Jurkat, Clone E6-1 (cell line): ENCODE measurements at places on chromosomes 3 and 15.
A peak's percentile ranks its signal among the peaks of the same experiment; 100 is the strongest.

DNA sequence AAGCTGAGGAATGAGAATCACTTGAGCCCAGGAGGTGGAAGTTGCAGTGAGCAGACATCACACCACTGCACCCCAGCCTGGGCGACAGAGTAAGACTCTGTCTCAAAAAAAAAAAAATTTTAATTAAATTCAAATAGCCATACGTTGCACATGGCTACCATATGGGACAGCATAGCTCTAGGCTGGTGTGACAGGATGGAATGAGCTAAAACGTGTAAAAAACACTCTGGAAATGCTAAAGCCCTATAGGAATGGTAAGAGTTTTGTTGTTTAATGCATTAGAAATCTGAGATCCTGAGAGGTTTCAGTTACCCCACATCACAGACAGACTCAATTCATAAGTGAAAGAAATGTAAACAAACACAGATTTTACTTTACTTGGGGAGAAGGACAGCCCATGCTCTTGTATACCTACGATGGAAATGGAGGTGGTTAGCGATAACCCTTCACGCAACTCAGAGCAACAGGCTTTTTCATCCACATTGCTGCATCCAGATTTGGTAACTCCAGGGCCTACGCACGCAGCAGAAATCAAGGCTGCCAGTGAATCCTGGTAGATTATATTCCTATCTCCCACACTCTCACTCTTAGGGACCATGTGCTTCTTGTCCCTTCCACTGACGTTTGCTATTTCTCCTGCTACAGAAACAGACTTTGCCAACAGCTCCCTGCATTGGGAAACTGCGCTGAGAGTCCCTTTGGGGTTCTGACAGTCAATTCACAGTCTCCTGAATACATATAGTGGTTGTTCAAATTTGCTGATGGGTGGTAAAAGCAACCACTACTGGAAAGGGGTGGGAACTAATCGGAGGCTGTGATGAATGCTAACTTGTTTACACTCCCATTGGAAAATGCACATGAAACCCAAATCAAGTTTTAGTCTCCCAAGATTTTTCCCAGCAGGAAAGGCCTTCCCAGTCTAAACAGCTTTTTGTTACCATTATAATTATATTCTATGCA, 3.1 kb downstream of the SH3BP5 start:
- no peak for DNase-seq

DNA sequence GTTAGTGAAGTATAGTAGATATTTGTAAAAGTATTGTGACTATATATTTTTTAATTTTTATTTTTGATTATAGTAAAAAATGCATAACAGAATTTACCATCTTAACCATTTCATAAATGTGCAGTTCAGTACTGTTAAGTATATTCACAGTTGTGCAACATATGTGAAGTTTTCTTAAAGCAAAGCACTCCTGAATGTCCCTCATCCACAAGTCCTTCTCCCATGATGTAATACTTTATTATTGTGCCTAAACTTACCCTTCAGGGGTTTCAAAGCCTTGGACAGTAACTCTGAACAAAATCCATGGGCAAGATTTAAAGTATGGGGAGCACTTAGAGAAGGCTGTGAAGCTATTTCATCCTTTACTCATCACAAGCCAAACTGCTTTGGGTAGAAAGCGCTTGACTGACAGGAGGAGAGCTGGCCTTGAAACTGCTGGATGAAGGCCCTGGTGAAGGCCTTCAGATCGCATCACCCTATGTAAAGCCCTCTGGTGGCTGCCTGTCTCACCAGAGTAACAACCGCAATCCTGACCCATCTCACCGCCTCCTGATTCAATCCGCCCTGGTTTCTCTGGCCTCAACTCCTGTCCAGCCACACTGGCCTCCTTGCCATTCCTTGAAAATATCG, 28.0 kb downstream of the LSM3 start:
- DNase-seq = no peak

DNA sequence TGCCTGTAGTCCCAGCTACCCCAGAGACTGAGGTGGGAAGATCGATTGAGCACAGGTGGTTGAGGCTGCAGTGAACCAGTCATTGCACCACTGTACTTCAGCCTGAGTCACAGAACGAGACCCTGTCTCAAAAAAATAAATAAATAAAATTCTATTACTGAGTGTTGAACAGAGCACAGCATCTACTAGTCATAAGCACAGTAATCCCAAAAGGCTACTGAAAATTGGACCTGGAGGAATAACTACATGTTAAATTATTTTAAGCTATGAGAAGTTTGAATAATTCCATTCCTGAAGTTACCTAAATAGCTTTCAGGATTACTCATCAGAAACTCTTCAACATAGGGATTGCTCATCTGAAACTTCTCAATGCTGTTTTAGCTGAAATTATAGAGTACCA, 43.4 kb downstream of the ARMC8 start:
- no peak for DNase-seq

DNA sequence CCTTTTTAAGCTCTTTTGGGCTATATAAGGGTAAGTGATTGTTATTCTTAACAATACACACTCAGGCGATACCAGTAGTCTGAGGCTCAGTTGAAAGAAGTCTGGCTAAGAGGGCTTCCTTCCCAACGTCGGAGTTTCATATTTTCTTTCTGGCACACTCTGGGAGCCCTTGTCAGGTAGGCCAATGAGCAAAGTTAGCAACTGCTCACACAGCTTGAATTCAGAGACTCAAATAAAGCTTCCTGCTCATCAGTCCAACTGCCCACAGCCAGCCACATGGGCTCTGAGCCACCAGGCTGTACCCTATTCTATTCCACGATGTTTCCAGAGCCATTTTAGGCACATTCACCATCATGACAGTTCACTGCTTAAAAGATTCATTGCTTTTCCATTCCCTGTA, 155.1 kb upstream of the TBL1XR1 start:
- DNase-seq = no peak

DNA sequence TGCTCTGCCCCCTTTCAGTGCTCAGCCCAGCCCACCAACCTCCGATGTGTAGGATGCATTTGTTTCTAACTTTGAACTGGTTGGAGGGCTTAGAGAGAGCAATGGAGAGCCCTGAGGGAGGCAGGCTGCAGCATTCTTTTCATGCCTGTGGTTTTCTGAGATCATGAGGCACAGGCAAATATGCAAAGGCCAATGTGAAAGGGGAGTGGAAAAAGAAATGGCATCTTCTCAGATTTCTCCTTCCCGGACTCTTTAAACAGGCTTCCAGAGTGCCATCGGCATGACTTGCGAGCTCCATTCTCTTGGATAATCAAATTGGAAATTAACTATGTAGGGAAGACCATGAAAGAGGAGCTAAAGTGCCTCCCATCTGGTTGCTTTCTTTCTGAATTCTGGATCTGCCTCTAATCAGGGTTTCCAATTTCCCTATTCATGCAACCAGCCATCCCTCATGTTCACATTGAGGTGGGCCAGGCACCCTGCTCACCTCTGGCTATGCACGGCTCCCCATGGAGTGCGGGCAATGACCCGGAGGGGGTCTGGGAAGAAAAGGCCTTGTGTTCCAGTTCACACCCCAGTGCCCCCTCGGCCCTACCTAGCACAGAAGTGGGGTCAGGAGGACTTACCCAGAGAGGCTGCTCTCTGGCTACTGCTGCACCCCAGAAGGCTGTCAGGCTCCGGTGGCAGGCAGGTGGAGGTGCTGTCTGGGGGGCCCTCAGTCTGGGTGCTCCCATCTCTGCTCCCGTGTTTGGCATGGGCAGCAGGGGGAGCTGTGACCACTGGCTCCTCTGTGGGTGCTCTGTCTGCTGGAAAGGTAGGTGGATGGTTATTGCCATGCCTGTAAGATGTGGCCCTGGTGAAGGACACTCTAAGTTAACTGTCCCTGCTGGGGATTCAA, 16.1 kb downstream of the AMOTL2 start:
- DNase-seq = peak; percentile 20

DNA sequence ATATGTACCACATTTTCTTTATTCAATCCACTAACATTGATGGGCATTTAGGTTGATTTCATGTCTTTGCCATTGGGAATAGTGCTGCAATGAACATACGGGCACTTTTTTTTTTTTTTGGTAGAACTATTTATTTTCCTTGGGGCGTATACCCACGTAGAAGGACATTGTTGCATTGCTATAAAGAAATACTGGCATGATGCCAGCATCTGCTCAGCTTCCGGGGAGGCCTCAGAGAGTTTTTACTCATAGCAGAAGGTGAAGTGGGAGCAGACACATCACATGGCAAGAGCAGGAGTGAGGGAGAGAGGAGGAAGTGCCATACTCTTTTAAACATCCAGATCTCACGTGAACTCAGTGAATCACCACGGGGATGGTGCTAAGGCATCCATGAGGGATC, 197.0 kb downstream of the SQOR start:
- DNase-seq = no peak

DNA sequence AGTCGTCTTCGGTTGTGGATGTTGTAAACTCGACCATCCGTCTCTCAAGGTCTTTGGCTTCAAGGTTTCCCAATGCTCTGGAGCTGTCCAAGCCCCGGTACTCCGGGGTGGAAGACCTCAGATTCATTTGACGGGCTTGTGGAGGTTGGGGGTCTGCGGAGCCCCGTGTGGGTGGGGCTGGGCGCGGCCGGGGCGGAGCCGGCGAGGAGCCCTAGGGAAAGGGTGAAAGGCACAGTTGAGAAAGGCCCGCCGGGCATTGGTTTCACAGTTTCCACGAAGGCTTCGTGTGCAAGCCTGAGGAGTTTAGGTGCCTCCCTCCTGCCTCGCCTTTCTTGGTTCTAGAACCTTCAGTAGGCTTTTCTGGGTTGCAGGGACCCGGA, 360 bp upstream of the MGA start:
- DNase-seq = no peak

- peak; percentile 96 for DNase-seq
Observed at GRCh38 chr3:141255846-141256261, 24.2 kb downstream of the PXYLP1 start.

GRCh38 chr3:186143250-186143649, 34.4 kb upstream of the ETV5 start:
- DNase-seq = no peak

- DNase-seq = no peak
Observed at GRCh38 chr3:126101521-126101982, 17.6 kb upstream of the SLC41A3 start.

GRCh38 chr3:45753095-45753494, 43.2 kb downstream of the SLC6A20 start:
- no peak for DNase-seq

GRCh38 chr3:42703695-42704025, 1.1 kb upstream of the HHATL start:
- no peak for DNase-seq

DNA sequence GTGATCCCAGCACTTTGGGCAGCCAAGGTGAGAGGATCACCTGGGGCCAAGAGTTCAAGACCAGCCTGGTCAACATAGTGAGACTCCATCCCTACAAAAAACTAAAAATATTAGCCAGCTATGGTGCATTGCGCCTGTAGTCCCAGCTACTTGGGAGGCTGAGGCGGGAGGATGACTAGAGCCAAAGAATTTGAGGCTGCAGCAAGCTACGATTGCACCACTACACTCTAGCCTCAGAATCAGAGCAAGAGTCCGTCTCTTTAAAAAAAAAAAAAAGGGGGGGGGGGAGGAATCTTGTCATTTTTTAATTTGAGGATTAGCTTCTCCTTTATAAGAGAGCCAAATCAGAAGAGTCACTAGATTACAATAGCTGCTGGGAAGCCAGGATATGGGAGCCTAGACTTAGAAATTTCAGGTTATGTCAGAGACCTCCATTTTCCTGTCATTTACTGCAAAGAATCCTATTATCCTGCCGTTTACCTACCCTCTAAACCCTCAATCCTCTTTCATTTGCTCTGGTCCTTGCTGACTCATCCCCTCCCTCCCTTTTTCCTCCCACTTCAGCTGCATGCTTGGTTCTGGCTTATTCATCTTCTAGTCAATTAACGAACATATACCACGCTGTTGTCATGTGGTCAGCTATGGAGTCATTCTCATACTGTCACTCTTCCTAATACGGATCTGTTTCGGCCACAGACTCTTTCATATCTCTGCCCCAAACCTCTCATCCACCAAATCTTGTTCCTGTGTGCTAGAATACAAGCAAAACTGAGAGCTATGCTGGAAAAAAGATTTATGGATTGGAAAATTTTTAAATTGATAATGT, 83.8 kb upstream of the PPIB start:
- peak; percentile 45 for DNase-seq

- no peak for DNase-seq
Observed at GRCh38 chr3:176920766-176921160, 276.5 kb downstream of the TBL1XR1 start.

- no peak for DNase-seq
Observed at GRCh38 chr3:114552527-114552812, 258.6 kb downstream of the TIGIT start.
